ENCODE measurements at places on chromosomes 6 and 20. TPM values are rescaled to one million over a fixed set of nuclear protein-coding genes. Genes with fewer than 3 reads are reported as not detected.

GRCh38 chr20:41299899-41300298 lies 17.6 kb downstream of the ZHX3 start:
- H3K4me3 ChIP-seq = no peak overlapping the region
- H3K4me1 ChIP-seq = peaks cover 15% of the 10 kb centered on the region
- no peak for DNase-seq
- no peak overlapping the region for H3K27ac ChIP-seq

GRCh38 chr6:78300885-78301284 lies 566.5 kb upstream of the IRAK1BP1 start:
- H3K36me3 ChIP-seq = no peaks in the 10 kb centered on the region
- H3K27me3 ChIP-seq = no peaks in the 10 kb centered on the region
- H3K27ac ChIP-seq = no peak overlapping the region
- DNase-seq = no peak

DNA sequence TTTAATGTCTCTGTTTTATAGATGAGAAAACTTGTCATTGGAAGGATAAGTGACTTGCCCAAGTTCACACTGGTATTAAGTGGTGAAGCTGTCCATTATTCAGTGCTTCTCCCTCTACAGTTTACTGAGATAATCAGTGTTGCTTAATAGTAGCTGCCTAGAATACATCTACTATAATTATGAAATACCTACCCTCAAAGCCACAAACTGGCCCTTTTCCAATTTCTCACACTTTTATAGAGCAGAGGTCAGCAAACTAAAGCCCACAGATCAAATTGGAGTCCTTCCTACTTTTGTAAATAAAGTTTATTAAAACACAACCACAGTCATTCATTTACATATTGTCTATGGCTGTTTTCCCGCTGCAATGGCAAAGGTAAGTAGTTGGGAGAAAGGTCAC lies 73.5 kb downstream of the EYS start:
- H3K27me3 ChIP-seq = no peaks in the 10 kb centered on the region
- DNase-seq = no peak
- no peaks in the 10 kb centered on the region for H3K4me1 ChIP-seq
- no peak overlapping the region for H3K27ac ChIP-seq
- H3K4me3 ChIP-seq = no peak overlapping the region
- H3K36me3 ChIP-seq = no peaks in the 10 kb centered on the region

GRCh38 chr6:30364591-30364990 lies 19.6 kb downstream of the RPP21 start:
- no peaks in the 10 kb centered on the region for H3K27me3 ChIP-seq
- no peaks in the 10 kb centered on the region for H3K36me3 ChIP-seq
- no peak overlapping the region for H3K27ac ChIP-seq
- H3K4me1 ChIP-seq = no peaks in the 10 kb centered on the region

DNA sequence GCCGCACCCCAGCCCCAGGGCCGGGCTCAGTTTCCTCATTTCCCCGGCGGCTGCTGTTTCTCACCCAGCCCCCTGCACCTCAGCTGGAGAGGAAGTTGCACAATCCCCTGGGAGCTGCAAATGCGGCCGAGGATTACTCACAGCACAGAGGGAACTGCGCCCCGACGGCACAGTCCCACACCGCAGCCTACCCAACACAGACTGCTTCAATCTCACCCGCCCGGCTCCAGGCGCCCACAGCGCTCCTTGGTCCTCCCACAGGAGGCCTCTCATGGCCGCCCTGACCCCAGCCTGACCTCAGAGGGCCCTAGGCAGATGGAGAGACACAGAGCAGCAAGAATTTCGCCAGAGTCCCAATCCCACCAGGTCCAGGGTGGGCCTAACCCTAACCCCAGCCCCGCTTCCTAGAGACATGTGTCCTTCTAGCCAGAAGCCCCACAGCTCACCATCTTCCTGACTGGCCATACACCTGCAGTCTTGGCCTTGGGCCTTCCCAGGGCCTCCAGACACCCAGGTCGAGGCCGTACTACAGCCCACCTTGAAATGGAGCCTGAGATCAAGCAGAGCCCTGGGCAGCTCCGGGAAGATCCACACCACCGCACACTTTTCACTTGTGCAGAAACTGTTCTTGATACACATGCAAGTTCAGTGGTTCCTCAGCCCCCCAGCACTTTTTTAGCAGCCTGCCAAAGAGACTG lies 11.7 kb downstream of the TFEB start:
- DNase-seq = peak; percentile 96
- H3K4me1 ChIP-seq = peaks cover 38% of the 10 kb centered on the region
- no peak overlapping the region for H3K4me3 ChIP-seq
- H3K36me3 ChIP-seq = no peaks in the 10 kb centered on the region
- no peaks in the 10 kb centered on the region for H3K27me3 ChIP-seq
- peak overlapping the region; percentile 65 for H3K27ac ChIP-seq

- no peaks in the 10 kb centered on the region for H3K27me3 ChIP-seq
- H3K27ac ChIP-seq = no peak overlapping the region
- H3K36me3 ChIP-seq = no peaks in the 10 kb centered on the region
- H3K4me3 ChIP-seq = no peak overlapping the region
- no peaks in the 10 kb centered on the region for H3K4me1 ChIP-seq
- no peak for DNase-seq
These were observed 23.9 kb upstream of the PRSS35 start for GRCh38 chr6:83488448-83488847.

GRCh38 chr6:158314737-158315136 lies 2.5 kb downstream of the TULP4 start:
- no peak for DNase-seq
- no peaks in the 10 kb centered on the region for H3K27me3 ChIP-seq

GRCh38 chr6:41767112-41767833 lies 12.4 kb downstream of the FRS3 start:
- H3K27ac ChIP-seq = peak overlapping the region; percentile 73
- peak; percentile 76 for DNase-seq
- no peak overlapping the region for H3K4me3 ChIP-seq
- peaks cover 26% of the 10 kb centered on the region for H3K4me1 ChIP-seq
- peaks cover 21% of the 10 kb centered on the region for H3K36me3 ChIP-seq
- H3K27me3 ChIP-seq = no peaks in the 10 kb centered on the region

DNA sequence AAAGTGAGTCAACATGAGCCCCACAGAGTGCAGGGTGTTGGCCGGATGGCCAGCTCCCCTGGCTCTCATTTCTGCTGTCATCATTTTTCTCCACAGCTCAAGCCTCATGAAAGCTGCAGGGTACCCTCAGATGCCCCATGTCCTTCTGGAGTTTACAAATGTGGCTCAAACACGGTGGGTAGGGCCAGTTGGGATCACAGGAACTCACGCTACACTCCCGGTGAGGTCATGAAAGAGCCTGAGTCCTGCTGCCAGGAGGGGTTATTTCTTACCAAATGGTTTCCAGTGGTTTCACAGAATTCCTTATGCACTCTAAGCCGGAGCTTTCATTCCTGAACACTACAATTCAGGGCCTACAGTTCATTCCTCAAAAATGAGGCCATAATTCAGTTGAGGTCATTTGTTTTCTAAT lies 78.7 kb downstream of the TMEM170B start:
- DNase-seq = no peak
- H3K27ac ChIP-seq = no peak overlapping the region
- no peaks in the 10 kb centered on the region for H3K36me3 ChIP-seq
- no peak overlapping the region for H3K4me3 ChIP-seq

DNA sequence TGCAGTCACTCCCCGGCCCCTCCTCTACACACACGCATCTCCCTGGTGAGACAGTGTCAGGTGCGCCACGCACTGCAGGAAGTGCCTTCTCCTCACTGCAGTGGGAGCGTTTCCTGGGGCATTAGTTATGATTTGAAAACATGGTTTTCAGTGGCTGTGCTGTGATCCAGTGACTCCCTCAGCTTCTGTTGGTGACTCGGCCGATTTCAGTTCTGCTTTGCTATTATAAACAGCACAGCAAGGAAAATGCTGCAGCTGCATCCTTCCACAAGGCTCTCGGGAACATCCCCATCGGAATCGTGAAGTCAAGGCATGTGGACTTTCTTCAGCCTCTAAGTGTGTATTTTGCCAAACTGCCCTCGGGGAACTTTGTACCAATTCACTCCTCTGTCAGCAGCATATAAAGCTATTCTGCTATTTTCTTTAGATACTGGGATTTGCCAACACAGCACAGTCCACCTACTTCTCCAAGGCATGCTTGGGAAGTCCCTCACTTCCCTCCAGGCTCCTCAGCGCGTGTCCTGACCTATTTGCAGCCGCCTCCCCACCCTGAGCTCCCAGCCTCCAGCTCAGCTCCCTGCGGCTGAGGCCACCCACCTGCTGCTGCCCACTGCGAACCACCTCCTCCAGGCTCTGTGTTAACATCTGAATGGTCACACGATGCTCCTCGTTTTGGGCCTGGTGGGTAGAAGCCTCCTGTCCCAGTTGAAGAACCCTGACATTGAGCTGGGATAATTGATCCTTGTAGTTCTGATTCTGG lies 54.5 kb downstream of the GINS1 start:
- peaks cover 8% of the 10 kb centered on the region for H3K36me3 ChIP-seq
- no peak overlapping the region for H3K4me3 ChIP-seq
- no peak for DNase-seq
- H3K4me1 ChIP-seq = no peaks in the 10 kb centered on the region
- no peak overlapping the region for H3K27ac ChIP-seq
- no peaks in the 10 kb centered on the region for H3K27me3 ChIP-seq

DNA sequence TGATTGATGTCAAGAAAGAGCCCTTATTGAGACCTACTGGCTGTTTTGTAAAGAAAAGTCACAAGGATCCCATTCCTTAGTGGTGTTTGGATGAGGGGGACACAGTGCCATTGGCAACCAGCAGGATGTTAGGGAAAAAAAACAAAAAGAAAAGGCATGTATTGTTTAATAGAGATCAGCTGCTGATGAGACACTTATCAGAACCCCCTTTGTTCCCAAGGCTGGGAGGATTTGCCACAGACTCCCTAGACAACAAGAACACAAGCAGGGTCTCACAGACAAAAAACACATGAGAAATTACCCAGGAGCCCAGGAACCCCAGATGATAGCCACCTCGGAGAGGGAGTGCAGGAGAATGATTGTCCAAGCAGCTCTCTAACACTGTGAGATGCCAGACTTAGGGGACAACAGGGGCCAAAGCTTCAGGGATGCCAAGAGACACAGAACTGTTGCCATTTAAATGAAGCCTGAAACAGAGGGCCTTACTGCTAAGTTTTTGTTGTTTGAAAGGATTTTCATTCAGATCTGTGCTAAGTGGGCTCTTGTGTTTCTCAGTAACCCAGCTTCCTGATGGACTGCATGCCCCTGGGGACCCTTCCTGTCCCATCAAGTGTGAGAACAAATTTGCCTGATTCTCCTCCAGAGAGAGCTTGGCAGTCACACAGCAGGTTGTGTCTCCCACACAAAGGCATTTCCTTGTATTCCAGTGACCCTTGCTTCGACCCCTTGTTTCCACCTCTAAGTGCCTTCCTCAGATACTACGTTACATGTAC lies 48.7 kb upstream of the HEY2 start:
- H3K36me3 ChIP-seq = no peaks in the 10 kb centered on the region
- H3K27me3 ChIP-seq = no peaks in the 10 kb centered on the region
- H3K27ac ChIP-seq = no peak overlapping the region
- no peak overlapping the region for H3K4me3 ChIP-seq

DNA sequence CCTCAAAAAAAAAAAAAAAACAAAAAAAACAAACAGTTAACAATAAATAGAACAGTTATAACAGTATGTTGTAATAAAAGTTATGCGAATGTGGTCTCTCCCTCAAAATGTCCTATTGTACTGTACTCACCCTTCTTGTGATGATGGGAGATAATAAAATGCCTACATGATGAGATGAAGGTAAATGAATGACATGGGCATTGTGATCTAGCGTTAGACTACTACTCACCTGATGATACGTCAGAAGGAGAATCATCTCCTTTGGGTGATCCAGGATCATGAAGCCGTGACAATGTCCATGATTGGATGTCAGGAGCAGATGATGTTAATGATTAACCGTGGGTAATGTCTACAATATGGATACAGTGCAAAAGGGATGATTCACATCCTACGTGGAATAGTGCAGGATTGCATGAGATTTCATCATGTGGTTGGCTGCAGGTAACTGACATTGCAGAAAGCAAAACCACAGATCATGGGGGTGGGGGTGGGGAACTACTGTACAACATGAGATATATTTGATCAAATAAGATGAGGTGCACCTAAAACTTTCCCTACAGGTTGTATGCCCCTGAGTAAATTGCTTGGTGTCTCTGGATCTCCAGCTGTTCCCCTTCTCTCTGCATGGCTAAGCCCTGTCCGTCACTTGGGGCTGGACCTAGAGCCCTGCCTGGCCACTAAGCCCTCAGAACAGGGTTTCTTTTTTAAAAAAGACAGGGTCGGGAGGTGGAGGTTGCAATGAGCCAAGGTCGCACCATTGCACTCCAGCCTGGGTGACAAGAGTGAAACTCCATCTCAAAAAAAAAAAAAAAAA lies 6.2 kb upstream of the RBCK1 start:
- H3K27me3 ChIP-seq = no peaks in the 10 kb centered on the region
- H3K4me1 ChIP-seq = peaks cover under 1% of the 10 kb centered on the region
- peaks cover 10% of the 10 kb centered on the region for H3K36me3 ChIP-seq
- H3K27ac ChIP-seq = no peak overlapping the region
- no peak overlapping the region for H3K4me3 ChIP-seq

DNA sequence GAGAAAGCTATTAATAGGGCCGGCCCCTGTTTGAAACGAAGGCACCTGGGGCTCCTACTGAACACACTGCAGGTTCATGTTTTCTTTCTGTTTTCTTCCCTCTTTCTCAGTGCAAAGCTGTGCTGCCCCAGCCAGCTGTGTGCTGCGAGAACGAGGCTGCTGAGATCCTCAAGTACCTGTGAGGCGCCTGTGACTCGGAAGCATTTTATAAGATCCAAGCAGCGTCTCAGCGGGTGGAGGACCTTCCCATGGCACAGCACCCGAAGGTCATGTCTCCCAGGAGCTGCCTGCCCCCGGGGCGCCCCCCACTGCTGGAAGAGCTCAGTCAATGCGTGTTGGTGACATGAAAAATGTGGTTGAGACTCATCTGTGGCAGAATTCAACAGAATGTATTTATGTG lies 66.3 kb downstream of the SMOC2 start:
- H3K4me1 ChIP-seq = no peaks in the 10 kb centered on the region
- H3K27ac ChIP-seq = no peak overlapping the region
- H3K27me3 ChIP-seq = no peaks in the 10 kb centered on the region
- no peaks in the 10 kb centered on the region for H3K36me3 ChIP-seq

DNA sequence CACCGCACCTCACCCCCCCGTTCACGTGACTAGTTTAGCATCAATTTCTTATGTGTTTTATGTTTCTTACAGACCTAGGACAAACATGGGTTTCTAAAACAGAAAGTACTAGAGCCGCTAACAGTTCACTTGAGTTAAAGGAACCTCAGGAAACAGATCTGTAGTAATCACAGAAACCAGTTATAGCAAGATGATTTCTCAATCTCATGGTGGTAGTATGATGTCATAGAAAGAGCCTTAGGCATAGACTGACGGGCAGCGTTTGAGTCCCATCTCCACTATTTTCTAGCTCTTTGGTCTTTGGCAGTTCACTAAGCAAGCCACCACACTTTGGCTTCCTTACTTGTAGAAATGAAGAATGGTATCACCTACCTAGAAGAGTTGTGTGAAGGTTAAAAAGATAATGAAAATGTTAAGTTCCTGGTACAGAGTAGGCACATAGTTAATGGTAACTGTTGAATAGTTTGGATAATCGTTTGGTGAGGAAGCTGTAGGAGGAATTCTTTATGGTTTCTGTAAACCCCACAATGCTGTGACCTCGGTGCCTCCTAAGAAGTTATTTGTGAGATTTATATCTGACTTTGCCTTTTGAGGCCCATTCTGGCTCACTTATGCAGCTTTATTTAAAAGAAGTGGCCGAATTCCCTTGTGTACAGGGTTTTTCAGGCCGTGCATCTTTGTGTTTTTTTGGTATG lies 21.3 kb downstream of the CTNNBL1 start:
- H3K4me1 ChIP-seq = peaks cover 18% of the 10 kb centered on the region
- H3K36me3 ChIP-seq = no peaks in the 10 kb centered on the region
- no peak overlapping the region for H3K4me3 ChIP-seq
- no peak for DNase-seq

The RFX6 gene
- total RNA-seq = not detected

The POPDC3 gene
- not detected for total RNA-seq

The HCRTR2 gene
- total RNA-seq = not detected

The SLC22A7 gene
- not detected for total RNA-seq

The SPATA25 gene
- total RNA-seq = 1.4 TPM

The SNHG17 gene
- 14.7 TPM for total RNA-seq

The CD93 gene
- 63.5 TPM for total RNA-seq

The TCP11 gene
- 0.30 TPM for total RNA-seq

The NT5E gene
- total RNA-seq = 14.0 TPM

Measured in upper lobe of left lung (tissue), 6 donors.